ENCODE measurements at places on chromosomes 3 and 15.
A peak's percentile ranks its signal among the peaks of the same experiment; 100 is the strongest.

DNA sequence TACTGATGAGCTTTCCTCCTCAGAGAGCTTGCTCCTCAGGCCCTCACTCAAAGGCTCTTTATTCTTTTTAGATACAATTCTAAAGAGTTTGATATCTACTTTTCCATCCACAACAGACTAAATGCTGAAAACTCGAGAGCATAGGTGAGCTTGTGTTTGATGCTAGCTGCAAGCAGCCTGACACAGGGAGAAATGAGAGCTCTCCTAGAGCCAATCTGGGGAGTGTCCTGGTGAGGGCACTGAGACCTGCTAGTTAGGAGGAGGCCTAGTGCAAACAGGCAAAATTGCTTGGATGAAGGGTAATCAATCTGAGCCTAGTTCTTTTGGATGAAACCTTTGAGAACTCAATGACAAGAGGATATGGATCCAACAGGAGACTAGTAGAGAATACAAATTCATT, 300.8 kb downstream of the ZBTB20 start:
- H3K4me3 ChIP-seq: no peak overlapping the region
- no peaks in the 10 kb centered on the region for H3K27me3 ChIP-seq
- no peak overlapping the region for H3K27ac ChIP-seq
- no peak for DNase-seq
- no peaks in the 10 kb centered on the region for H3K4me1 ChIP-seq

DNA sequence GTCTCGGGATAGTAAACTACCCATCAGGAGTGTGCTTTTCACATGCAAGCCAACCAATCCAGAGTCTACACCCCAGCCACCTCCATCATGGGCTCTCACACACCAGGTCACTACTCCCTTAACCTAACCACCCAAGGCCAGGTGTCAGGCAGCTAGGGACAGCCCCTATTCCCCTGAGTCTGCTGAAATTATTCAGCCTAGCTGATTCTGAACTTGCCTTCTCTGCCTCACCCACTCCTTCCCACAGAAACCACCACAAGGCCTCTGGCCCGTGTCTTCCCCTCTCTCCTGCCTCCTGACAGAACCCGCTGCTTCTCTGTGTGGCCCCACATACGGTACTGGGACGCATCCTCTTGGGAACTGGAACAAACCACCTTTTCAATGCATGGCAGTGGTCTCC, 82.1 kb downstream of the PCSK6 start:
- H3K36me3 ChIP-seq: no peaks in the 10 kb centered on the region
- H3K27ac ChIP-seq: no peak overlapping the region
- H3K27me3 ChIP-seq: no peaks in the 10 kb centered on the region
- H3K4me3 ChIP-seq: no peak overlapping the region
- no peak for DNase-seq

DNA sequence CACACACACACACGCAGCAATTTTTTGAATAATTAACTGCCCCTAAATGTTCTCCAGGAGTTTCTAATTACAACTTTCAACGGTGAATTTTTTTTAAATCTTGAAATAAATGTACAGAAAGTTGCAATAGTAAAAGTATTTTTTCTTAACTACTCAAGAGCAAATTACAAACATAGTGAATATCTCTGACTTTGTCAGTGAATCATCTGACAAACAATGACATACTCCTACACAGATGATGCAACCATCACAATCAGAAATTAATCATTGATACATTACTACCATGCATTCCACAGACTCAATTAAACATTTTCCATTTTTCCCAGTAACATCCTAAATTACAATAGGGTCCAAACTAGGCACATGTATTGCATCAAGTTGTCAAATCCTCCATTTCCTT, 597.3 kb downstream of the NAALADL2 start:
- H3K27ac ChIP-seq: no peak overlapping the region
- DNase-seq: no peak
- H3K36me3 ChIP-seq: no peaks in the 10 kb centered on the region
- no peak overlapping the region for H3K4me3 ChIP-seq

DNA sequence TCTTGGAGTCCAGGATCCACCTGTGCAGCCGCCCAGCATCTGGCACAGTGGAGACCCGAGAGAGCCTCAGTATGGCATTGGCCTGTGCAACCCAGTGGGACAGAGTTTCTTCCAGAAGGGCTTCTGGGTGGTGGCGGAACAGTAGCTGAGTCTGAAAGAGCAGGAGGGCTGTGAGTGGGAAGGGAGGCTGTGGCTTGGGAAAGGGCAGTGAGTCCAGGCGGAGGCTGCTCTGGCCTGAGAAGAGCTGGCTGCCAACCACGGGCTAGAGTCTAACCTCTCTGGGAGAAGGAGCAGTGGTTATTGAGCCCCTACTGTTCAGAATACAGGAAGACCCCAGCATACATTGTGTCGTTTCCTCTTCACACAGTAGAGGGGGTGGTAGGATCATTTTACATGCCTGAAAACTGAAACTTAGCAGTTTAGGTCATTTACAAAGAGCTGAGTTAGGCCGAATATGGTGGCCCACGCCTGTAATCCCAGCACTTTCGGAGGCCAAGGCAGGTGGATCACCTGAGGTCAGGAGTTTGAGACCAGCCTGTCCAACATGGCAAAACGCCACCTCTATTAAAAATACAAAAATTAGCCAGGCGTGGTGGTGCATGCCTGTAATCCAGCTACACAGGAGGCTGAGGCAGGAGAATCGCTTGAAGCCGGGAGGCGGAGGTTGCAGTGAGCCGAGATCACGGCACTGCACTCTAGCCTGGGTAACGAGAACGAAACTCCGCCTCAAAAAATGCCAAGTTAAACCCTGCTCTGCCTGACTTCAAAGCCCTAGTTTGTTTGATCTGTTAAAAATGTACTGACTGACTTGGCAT, 3.2 kb downstream of the AEN start:
- no peaks in the 10 kb centered on the region for H3K36me3 ChIP-seq
- no peaks in the 10 kb centered on the region for H3K27me3 ChIP-seq
- H3K4me1 ChIP-seq: peaks cover 34% of the 10 kb centered on the region
- no peak for DNase-seq

- H3K27me3 ChIP-seq: no peaks in the 10 kb centered on the region
- no peaks in the 10 kb centered on the region for H3K4me1 ChIP-seq
- no peak overlapping the region for H3K4me3 ChIP-seq
- no peaks in the 10 kb centered on the region for H3K36me3 ChIP-seq
Measured at GRCh38 chr3:99716463-99716995, 78.1 kb downstream of the COL8A1 start.

- no peaks in the 10 kb centered on the region for H3K36me3 ChIP-seq
- no peak for DNase-seq
- no peaks in the 10 kb centered on the region for H3K4me1 ChIP-seq
- H3K4me3 ChIP-seq: no peak overlapping the region
- no peak overlapping the region for H3K27ac ChIP-seq
Measured at GRCh38 chr3:105518203-105518602, 151.5 kb downstream of the ALCAM start.

GRCh38 chr3:19399356-19399755, 251.0 kb downstream of the KCNH8 start:
- no peaks in the 10 kb centered on the region for H3K4me1 ChIP-seq
- no peak overlapping the region for H3K27ac ChIP-seq
- no peaks in the 10 kb centered on the region for H3K27me3 ChIP-seq
- DNase-seq: no peak
- H3K36me3 ChIP-seq: no peaks in the 10 kb centered on the region

DNA sequence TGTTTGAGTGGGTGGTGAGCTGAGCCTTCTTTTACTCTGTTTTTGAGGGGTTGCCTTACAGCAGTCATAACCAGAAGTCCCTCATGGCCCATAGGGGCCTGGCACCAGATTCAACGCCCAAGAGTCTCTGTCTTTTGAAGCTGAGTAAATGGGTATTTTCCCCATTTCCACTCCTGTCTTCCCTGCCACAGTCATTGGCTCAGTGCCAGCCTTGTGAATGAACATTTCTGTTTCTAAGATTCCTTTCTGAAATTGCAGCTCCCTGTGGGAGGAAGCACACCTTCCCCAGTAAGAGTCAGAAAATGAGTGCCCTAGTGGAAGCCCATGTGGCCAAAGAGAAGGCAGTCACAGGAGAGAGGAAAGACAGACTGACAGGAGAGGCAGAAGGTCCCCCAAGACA, 43.7 kb upstream of the POLR2M start:
- no peak overlapping the region for H3K4me3 ChIP-seq
- H3K27me3 ChIP-seq: no peaks in the 10 kb centered on the region

DNA sequence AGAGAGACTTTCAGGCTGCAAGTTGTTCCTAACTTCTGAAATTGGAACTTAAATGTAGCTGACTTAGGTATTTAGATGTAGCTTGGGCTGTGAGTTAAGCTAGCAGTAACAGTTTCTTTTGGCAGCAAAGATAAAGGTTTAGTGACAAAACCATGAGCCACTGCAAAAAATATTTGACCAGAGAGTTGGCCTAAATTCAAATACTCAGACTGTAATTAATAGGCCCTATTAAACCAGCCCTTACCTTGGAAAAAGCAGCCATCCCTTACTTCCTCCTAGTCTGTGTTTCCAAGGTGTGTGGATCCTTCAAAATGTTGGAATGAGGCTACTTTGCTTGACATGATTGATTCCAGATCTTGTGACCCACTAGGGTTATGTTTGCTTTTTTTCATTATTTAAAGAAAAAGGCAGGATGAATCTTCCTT, 8.2 kb downstream of the TPM1 start:
- peak overlapping the region; percentile 97 for H3K4me3 ChIP-seq
- no peaks in the 10 kb centered on the region for H3K36me3 ChIP-seq
- DNase-seq: no peak
- H3K27me3 ChIP-seq: no peaks in the 10 kb centered on the region
- no peaks in the 10 kb centered on the region for H3K4me1 ChIP-seq

DNA sequence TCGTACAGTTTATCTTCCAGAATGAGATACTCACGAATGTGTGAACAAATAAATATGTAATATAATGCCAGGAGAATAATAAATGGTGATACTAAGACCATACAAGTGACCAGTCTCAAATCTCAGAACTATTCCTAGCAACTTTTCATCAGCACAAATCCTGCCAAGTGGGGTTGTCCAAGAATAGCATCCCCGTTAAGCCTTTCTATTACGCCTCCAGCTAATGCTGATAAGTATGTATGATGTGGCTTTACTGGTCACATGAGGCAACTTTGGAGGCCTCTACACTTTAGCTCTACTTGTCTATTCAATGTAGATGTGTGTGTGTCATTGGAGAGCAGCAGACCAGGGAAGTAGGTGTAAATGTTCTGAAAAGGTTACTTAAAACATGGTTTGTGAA, 129.5 kb downstream of the KCNMB2 start:
- no peaks in the 10 kb centered on the region for H3K4me1 ChIP-seq
- no peak overlapping the region for H3K4me3 ChIP-seq
- H3K27me3 ChIP-seq: no peaks in the 10 kb centered on the region
- H3K27ac ChIP-seq: no peak overlapping the region
- H3K36me3 ChIP-seq: no peaks in the 10 kb centered on the region

GRCh38 chr3:108021533-108021932, 69.3 kb downstream of the CD47 start:
- H3K4me1 ChIP-seq: no peaks in the 10 kb centered on the region
- H3K36me3 ChIP-seq: no peaks in the 10 kb centered on the region
- DNase-seq: no peak
- no peak overlapping the region for H3K4me3 ChIP-seq

GRCh38 chr15:89657686-89658200, 2.5 kb upstream of the KIF7 start:
- peaks cover 9% of the 10 kb centered on the region for H3K4me1 ChIP-seq
- H3K4me3 ChIP-seq: no peak overlapping the region
- H3K36me3 ChIP-seq: no peaks in the 10 kb centered on the region
- H3K27me3 ChIP-seq: no peaks in the 10 kb centered on the region
- no peak for DNase-seq

DNA sequence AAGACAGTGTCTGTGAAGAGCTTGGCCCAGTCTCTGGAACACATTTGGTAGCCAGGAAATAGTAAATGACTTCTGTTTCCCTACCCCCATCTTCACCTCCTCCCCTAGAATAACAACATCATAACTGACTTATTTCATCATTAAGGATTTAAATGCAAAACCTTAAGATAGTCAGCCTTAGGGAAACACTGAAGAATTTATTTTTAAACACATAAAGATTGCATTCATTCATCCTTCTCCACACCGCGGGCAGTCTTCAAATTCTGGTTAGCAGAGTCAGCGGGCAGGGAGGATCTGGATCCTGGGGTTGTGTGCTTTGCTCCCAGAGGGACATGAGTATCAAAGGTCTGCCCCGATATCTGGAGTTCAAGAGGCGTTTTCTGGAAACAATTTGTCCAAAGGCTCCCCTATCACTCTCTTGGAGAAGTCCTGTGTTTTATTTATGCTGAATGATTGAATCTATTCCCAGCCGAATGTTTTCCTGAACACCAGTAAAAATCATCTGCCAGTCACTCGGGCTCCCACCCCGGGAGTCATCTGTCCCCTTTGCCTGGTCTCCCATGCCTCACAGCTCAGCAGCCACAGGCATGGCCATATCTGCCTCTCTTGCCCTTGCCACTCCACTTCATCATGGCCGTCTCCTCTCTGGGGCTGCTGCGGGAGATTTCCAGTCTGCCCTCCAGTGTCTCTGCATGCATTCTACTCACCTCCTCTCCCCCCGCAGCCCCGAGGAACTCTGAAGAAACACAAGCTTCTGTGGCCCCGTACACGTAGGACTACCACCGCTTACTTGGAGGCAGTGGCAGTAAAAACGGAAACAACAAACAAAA, 234.7 kb upstream of the CTDSPL start:
- no peak overlapping the region for H3K4me3 ChIP-seq
- H3K27ac ChIP-seq: no peak overlapping the region
- H3K36me3 ChIP-seq: no peaks in the 10 kb centered on the region
- no peak for DNase-seq
- no peaks in the 10 kb centered on the region for H3K27me3 ChIP-seq

- H3K4me1 ChIP-seq: no peaks in the 10 kb centered on the region
- no peaks in the 10 kb centered on the region for H3K36me3 ChIP-seq
- DNase-seq: no peak
- H3K27me3 ChIP-seq: no peaks in the 10 kb centered on the region
Measured at GRCh38 chr3:111701292-111701906, 106.3 kb upstream of the ZBED2 start.

DNA sequence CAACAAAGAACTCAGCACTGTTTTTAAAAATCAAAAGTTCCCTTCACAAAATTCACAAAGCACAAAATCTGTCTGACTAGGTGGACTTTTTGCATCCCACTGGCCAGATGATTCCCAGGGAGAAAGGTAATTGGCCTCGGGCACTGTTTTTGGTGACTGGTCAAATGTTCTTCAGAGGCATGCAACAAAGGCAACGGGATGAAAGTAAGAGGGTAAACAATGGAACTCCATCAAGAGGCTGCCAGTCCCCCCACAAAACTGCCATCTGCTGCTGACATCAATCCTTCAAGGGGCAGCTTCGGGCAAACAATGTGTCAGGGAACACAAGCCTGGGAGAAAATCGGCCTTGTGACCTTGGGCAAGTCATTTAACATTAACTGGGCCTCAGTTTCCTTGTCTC, 3.3 kb downstream of the SRGAP3 start:
- no peaks in the 10 kb centered on the region for H3K4me1 ChIP-seq
- H3K27ac ChIP-seq: no peak overlapping the region
- no peak for DNase-seq
- no peaks in the 10 kb centered on the region for H3K27me3 ChIP-seq
- no peak overlapping the region for H3K4me3 ChIP-seq
- no peaks in the 10 kb centered on the region for H3K36me3 ChIP-seq
